ENCODE measurements at places on chromosomes 6 and 20.
A peak's percentile ranks its signal among the peaks of the same experiment; 100 is the strongest.

GRCh38 chr6:151763938-151764680, 43.4 kb upstream of the ESR1 start:
- peak; percentile 21 for DNase-seq

- no peak for DNase-seq
These were observed 19.4 kb upstream of the MUC21 start for GRCh38 chr6:30964075-30964474.

DNA sequence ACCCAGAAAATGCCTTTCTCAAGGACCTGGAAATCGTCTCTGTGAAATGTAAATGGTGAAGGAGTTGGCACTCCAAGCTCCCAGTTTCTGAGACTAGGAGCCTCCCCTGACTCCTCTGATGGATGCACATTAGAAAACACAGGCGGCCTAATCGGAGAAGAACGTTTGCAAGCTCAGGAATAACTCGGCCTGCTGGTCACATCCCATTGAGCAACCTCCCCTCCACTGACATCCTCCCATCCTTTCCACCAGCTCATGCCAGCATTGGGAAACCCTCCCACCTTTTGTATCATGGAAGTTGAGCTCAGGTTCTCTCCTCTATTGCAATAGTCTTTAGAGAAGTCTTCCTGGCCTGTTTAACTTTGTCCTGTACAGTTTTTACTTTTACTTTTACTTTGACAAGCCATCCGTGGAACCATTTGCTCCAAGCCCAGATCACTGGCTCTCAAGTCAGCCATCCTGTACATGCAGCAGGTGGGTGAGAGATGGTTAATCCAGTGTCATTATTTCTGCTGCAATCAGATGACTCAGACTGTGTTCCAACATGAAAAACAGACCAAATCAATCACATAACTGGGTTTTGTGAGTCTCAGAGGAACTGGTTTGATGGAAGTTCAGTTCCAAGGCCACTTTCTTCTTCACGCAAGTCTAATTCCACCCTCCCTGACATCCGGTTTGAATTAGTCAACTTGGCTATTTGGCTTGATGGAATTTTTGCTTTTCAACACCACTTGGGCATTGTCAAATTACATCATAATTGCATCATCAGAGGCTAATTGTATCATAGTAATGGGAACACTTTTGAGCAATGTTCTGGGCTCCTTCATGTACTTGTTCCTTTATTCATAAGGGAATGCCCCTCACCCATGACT, 619.4 kb upstream of the CDH4 start:
- DNase-seq = no peak

GRCh38 chr6:1775441-1775840, 165.7 kb downstream of the FOXC1 start:
- no peak for DNase-seq

GRCh38 chr6:123117145-123117908, 121.3 kb downstream of the CLVS2 start:
- DNase-seq = no peak

DNA sequence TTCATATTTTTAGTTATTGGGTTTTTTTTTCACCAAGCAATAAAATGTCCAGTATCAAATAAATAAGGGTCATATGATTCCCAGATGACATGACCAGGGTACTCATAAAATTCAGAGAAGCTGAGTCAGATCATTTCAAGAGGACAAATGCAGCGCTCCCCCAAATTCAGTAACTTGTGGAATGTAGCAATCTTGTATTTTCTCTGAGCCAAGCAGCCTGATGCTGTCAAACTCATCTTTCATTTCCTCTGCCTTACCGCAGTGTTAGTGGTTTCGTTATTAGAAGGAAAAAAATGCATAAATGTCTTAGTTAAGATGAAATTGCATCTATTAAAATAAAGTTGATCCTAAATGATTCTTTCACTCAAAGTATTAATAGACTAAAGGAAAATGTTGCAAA, 57.8 kb upstream of the EDN1 start:
- peak; percentile 76 for DNase-seq

GRCh38 chr20:53867741-53868351, 202.5 kb downstream of the BCAS1 start:
- DNase-seq = no peak

GRCh38 chr6:21626756-21627155, 33.2 kb downstream of the SOX4 start:
- no peak for DNase-seq

- DNase-seq = no peak
These were observed 53.0 kb downstream of the SRC start for GRCh38 chr20:37398750-37399621.

DNA sequence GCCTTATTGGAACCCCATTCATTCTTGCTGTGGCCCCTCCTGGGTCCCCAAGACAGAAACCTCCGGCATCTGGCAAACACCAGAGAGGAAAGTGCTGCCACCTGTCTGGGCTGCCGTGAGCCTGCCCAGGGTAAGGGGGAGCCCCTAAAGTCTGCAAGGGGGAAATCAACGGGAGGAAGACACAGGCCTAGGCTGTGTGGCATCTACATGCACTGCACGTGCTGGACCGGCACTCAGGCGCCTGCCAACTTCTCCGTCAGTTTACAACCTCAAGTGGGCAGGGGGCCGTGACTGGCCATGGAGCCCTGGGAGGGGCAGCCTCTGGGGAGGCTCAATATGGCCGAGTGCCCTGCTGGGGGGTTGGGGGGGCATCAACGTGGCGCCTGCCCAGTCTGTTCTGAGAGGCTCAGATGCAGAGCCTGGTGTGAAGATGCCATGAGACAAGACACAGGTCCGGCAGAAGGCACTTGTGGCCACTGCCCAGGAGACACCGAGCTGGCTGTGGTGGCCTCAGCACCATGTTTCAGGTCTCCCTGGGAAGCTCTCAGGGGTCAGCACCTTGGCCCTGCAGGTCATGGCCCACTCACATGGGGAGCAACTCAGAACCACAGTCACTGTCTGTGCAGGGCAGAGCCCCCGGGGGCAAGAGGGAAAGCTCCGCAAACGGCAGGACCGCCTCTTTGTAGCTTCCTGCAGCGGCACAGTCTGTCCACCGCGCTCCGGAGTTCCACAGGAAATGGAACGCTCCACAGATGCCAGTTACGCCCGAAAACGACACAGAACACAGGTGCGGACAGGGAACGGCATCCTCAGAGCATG, 8.4 kb downstream of the UCKL1 start:
- no peak for DNase-seq

DNA sequence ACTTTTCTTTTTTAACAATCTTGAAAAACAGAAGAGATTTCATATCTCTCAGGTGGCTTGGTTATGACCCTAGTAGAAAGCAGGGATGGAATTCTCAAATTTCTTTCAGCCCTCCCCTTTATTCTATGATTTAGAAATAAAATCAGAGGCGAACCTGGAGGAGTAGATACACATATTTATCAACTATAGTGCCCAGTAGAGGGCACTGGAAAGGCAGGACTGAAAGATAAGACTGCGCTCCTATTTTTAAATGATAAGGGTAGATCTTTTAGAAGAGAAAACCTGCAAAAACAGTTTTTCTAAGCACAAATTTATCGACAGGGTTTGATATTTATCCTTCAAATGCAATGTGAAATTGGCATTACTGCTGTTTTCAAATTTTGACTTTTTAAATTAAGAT, 1296.6 kb downstream of the EPHA7 start:
- DNase-seq = no peak

DNA sequence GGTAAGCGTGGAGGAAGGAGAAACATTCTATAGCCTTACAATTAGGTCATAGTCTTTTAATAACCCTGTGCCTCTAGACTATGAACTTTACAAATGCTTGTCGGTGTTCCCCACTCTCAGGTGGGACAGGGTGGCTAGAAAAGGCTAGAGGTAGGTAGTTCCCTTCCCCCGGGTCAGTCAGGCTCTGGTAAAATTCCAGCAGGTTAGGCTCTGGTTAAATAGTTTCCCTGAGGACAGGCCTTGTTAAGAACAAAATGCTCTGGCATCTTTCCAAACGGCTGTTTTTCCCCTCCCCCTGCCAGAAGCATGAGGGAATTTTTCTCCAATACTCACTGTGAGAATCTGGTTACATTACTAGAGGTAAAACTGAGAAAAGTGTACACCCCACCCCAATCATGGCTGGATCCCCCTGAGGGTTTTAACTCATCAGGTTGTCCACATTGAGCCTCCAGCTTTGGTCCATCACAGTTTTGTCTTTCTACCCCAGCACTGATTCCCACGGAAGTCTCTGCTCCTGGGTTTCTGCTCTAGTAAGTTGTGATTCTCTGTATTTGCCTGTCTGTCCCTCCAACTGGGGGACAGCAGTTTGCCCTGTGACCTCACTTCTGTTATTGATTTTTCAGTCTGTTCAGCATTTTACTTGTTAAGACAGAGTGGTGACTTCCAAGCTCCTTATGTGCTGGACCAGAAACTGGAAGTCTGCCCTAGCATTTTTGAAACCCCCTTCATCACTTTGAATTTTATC, 84.7 kb upstream of the ADGRF1 start:
- DNase-seq = no peak

DNA sequence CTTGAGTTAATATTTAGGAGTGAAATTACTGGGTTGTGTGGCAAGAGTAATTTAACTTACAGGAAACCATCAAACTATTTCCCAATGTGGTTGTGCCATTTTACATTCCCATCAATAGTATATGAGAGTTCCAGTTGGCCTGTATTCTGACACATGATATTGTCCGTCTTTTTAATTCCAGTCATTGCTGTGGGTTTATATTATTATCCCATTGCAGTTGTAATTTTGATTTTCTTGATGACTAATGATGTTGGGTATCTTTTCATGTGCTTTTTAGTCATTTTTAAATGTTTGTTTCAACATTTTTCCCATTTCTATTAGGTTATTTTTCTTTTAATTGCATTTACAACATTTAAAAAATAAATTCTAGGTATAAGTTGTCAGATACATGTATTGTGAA, 614.0 kb downstream of the UTRN start:
- DNase-seq = peak; percentile 71

- no peak for DNase-seq
These were observed 313.2 kb downstream of the HDGFL1 start for GRCh38 chr6:22882581-22882980.

DNA sequence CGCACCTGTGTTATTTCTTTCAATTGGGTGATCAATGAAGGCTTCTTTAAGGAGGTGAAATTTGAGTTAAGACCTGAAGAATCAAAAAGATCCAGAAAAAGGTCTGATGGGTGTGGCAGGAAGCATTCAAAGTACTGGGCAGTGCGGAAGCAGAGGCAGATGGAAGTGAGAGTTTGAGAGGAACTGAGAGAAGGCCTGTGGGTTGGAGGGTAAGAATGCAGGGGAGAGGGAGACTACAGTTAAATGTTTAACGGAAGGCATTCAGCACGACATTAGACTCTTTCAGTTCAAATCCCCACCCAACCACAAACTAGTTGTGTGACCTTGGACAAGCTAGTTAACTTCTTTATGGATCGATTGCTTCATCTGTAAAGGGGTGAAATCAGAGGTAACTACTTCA, 50.5 kb upstream of the GCM1 start:
- no peak for DNase-seq
